ENCODE measurements at places on chromosomes 1 and 21.

GRCh38 chr1:61299463-61299862 is 217.1 kb downstream of the NFIA start:
- no peak for DNase-seq

DNA sequence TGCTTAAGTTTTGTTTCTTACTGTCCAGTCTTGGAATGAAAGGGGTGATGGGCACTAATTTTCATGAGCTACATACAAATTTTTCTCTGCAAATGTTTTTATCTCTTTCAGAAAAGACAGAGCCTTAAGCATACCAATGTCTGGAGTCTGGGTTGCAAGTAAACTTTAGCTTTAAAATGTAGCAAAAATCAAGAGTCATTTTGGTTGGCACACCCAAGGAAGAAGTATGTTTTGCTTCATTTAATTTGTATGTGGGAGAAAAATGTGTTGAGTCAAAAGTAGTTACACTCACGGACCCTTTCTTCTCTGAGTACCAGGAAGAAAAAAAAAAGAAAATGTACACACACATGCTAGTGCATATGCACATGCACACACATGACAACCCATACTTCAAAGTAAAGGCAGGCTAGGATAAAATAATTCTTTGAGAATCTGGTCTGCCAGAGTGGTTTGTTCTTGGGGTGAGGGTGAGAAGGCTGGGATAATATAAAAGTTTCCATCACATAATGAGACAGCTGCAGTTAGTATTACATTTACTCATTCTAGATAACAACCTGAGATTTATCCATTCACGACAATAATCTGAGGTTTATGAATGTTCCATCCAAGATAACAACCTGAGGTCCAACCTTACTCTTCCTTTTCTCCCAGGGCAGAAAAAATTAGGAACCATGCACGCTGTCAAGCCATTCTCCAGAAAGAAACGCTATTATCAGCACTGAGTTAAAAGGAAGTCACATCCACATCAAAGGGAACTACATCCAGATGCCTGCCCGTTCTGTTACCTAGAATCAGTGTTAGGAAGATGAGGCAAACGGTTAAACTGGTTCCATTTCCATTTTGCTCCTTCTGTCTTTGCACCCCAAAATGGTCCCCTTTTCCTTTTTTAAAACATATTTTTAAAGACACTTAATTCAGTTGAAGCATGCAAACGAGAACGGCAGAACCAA is 9.3 kb downstream of the DPYD start:
- DNase-seq = peak; percentile 34

DNA sequence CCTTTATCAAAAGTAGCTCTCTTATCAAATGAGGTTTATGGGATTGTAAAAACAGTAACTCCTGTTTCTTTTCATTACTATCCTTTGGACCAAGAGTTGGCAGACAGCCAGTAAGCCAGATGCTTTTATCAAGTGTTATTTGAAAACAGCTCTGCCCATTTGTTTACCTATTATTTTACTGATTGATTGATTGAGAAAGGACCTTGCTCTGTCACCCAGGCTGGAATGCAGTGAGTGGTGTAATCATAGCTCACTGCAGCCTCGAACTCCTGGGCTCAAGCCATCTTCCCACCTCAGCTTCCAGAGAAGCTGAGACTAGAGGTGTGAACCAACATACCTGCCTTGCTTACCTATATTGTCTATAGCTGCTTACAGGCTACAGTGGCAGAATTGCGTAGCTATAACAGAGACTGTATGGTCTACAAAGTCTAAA is 3.6 kb downstream of the PRKAB2 start:
- no peak for DNase-seq

- no peak for DNase-seq
Observed at GRCh38 chr1:116266864-116267212, 106.2 kb upstream of the ATP1A1 start.

- DNase-seq = no peak
Observed at GRCh38 chr1:54854381-54855020, 32.5 kb downstream of the DHCR24 start.

All from naive thymus-derived CD8-positive, alpha-beta T cell (primary cell).